ENCODE measurements at places on chromosomes 7 and 10.

DNA sequence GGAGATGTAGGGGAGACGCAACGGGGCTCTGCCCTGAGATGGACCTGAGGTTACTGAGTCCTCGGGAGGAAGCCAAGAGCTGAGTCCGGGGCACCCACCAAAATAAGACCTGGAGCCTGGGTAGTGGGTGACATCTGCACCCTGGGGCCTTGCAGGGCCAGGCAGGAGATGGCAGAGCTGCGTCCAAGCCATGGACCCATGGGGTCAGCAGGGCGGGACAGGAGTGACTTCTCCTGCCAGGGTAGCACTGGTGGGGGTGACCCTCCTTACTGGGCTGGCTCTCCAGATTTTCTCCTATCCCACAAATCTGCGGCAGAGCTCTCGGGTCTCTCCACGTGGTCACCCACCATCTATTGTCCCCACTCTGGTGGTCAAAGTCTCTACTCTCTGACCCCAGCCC lies 2.1 kb downstream of the GHRHR start:
- no peak for DNase-seq

DNA sequence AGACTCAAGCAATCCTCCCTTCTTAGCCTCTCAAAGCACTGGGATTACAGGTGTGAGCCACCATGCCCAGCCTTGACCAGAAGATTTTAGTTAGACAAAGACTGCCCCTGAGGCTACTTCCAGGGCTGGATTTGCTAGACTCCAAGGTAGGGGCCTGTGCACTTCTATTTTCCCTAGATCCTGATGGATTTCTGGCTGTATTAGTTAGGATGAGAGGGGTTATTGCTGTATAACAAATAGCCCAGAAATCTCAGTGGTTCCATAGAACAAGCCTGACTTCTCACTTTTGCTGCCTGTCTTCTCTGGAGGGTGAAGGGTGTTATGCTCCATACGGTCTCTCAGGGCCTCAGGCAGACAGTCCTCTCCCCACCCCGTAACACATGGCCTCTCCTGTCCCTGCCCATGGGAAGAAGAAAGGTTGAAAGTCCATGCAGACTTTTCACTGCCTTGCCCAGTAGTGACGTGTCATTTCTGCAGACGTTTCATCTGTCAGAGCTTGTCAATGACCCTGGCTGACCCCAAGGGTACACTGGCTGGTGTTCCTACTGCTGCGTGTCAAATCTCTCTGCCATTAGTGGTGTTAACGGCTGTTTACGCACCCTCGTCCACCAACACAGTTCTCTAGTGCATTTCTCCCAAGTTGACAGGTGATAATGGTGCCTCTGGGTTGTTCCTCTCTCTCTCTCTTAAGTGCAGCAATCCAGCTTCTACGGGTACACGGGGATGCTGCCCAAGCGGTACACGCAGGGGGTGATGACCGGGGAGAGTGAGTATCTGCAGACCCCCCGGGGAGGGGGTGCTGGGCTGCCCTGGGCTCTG lies 11.6 kb downstream of the SLC29A4 start:
- DNase-seq = no peak

- DNase-seq = no peak
Measured at GRCh38 chr7:155759740-155760430, 52.4 kb downstream of the SHH start.

DNA sequence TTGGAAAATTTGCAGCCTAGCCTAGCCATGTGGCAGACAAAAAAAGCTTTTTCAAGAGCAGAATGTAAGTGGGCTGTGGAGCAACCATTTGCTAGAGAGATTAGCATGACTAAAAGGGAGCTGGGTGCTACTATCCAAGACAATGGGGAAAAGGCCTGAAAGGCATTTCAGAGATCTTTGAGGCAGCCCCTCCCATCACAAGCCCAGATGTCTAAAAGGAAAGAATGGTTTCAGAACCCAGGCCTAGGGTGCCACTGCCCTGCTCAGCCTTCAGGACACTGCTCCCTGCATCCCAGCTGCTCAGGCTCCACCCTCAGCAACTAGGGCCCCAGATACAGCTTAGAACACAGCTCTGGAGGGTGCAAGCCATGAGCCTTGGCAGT lies 24.7 kb downstream of the PNLIPRP3 start:
- DNase-seq = no peak

DNA sequence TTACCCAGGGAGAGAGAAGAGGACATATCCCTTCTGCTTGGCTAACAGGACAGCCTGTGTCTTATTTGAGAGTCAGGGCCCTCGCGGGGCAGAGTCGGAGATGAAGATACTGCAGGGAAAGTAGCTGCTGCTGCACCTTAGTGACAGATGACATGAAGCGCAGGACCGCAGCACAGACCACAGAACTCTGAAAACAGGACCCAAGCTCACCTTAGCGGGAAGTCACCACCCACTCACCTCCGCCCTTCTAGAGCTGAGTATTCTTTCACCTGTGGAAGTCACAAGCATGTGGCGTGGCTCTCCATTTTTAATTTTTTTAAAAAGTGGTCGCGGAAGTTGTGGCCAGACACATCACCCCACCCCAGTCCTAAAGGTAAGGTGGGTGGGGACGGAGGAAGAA lies 191.4 kb downstream of the FAM107B start:
- DNase-seq = peak; percentile 73

DNA sequence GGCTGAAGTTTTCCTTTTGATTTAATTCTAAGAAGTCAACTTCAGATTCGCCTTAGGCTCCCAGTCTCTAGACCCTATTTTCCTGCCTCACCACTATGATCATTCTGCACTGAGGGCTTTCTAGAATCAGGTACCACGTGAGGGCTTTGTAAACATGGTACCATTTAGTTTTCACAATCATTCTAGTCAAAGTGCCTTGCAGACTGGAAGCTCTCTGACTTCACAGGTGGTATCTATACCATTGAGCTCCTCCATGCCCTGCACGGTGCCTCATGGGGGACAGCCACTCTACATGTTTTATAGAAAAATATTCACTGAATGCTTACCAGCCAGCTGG lies 106.5 kb downstream of the ABLIM1 start:
- DNase-seq = no peak

- DNase-seq = no peak
Measured at GRCh38 chr10:51800121-51800520, 100.7 kb upstream of the CSTF2T start.
